Ascending aorta (tissue), 2 donors: ENCODE measurements at places on chromosomes 6 and 20.

GRCh38 chr6:133680994-133681393, 207.9 kb upstream of the TCF21 start:
- no peak overlapping the region for H3K4me3 ChIP-seq
- H3K4me1 ChIP-seq = no peaks in the 10 kb centered on the region
- no peaks in the 10 kb centered on the region for H3K36me3 ChIP-seq
- DNase-seq = no peak
- H3K27ac ChIP-seq = no peak overlapping the region

- H3K36me3 ChIP-seq = no peaks in the 10 kb centered on the region
- no peaks in the 10 kb centered on the region for H3K4me1 ChIP-seq
- H3K4me3 ChIP-seq = no peak overlapping the region
- H3K27ac ChIP-seq = no peak overlapping the region
- peak; percentile 44 for DNase-seq
Observed at GRCh38 chr20:25063981-25064380, 6.0 kb upstream of the ACSS1 start.

DNA sequence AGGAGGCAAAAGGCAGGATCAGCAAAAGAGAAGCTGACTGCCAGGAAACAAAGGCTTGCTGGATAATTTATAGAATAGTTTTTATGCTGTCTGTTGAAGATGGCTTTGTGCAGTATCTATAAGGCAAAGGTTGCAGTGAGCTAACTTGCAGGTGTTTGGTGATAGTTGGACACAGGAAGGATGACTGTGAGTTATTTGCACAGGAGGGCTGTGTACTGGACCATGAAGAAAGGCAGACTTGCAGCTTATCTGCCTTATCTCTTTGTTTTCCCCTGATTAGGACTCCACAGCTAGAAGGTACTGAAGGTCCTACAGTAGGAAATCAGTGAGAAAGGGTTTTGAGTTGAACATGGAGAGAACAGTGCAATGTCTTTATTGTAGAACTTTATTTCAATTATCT, 2.1 kb downstream of the BTN1A1 start:
- H3K36me3 ChIP-seq = no peaks in the 10 kb centered on the region
- peak overlapping the region; percentile 45 for H3K4me3 ChIP-seq
- no peaks in the 10 kb centered on the region for H3K4me1 ChIP-seq
- H3K27ac ChIP-seq = no peak overlapping the region
- H3K27me3 ChIP-seq = no peaks in the 10 kb centered on the region
- DNase-seq = no peak

DNA sequence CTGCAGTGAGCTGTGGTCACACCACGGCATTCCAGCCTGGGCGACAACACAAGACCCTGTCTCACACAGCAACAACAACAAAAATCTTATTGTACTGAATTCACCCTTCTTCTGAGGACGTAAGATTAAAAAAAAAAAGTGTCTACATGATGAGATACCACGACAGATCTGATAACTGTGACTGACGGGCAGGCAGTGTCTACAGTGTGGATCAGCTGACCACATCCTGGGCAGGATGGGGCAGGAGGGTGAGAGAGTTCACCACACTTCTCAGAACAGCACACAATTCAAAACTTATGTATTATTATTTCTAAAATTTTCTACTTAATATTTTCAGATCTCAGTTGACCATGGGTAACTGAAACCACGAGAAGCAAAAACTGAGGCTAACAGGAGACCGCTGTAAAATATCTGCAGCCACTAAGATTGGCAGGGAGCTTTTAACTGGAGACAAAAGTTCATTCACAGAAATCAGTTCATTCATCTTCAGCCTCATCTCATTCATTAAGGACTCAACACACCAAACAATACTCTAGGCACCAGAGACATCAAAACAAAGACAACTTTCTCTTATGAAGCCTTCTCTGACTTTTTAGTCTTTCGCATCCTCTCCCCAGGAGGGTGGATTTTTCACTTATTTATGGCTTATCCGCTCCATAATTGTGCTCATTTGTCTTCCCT, 15.7 kb upstream of the NHSL1 start:
- H3K27ac ChIP-seq = no peak overlapping the region
- H3K36me3 ChIP-seq = no peaks in the 10 kb centered on the region

GRCh38 chr6:146388736-146389364, 154.8 kb upstream of the RAB32 start:
- DNase-seq = no peak
- H3K27ac ChIP-seq = no peak overlapping the region
- H3K36me3 ChIP-seq = no peaks in the 10 kb centered on the region

DNA sequence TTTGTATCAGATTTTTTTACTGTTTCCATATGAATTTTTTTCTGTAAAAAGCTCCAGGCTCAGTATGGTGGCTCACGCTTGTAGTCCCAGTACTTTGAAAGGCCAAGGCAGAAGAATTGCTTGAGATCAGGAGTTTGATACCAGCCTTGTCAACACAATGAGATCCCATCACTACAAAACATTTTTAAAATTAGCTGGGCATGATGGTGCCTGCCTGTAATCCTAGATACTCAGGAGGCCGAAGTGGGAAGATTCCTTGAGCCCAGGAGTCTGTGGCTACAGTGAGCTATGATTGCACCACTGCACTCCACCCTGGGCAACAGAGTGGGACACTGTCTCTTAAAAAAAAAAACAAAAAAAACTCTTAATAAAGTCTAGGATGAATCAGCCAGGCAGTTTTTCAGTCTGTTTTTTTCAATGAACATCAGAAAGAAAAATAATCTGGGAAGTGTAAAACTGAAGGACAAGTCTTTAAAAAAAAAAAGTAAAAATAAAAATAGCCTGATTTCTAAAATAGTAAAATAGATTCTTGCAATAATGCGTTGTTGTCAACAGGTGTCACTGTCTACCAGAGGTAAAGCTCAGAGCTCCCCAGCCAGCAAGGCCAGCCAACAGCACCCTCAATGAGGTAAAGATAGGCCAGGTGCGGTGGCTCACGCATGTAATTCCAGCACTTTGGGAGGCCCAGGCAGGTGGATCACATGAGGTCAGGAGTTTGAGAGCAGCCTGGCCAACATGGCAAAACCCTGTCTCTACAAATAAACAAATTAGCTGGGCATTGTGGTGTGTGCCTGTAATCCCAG, 9.3 kb upstream of the ATG5 start:
- no peaks in the 10 kb centered on the region for H3K27me3 ChIP-seq
- no peaks in the 10 kb centered on the region for H3K36me3 ChIP-seq
- no peak overlapping the region for H3K4me3 ChIP-seq
- H3K4me1 ChIP-seq = no peaks in the 10 kb centered on the region

DNA sequence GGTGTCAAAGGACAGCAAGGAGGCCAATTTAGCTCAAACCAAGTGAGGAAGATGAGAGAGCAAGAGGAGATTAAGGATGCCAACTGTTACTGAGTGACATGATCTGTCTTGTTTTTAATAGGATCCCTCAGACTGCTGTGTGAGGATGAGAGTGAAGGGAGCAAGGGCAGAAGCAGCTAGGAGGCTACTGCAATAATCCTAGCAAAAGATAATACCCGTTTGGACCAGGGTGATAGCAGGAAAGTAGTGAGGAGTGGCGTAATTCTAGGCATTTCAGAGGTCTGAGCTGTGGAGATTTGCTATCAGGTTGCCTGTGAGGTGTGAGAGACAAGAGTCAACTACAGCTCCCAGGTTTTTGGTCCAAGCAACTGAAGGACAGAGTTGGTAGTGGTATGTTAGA, 14.7 kb downstream of the UBE2V1 start:
- no peak overlapping the region for H3K4me3 ChIP-seq
- H3K27ac ChIP-seq = no peak overlapping the region
- peak; percentile 13 for DNase-seq
- H3K36me3 ChIP-seq = peaks cover 30% of the 10 kb centered on the region
- H3K4me1 ChIP-seq = peaks cover 2% of the 10 kb centered on the region

GRCh38 chr6:39041072-39041471, 7.5 kb upstream of the GLP1R start:
- H3K4me3 ChIP-seq = no peak overlapping the region
- H3K4me1 ChIP-seq = no peaks in the 10 kb centered on the region
- H3K27me3 ChIP-seq = no peaks in the 10 kb centered on the region
- no peaks in the 10 kb centered on the region for H3K36me3 ChIP-seq
- no peak overlapping the region for H3K27ac ChIP-seq
- DNase-seq = no peak

DNA sequence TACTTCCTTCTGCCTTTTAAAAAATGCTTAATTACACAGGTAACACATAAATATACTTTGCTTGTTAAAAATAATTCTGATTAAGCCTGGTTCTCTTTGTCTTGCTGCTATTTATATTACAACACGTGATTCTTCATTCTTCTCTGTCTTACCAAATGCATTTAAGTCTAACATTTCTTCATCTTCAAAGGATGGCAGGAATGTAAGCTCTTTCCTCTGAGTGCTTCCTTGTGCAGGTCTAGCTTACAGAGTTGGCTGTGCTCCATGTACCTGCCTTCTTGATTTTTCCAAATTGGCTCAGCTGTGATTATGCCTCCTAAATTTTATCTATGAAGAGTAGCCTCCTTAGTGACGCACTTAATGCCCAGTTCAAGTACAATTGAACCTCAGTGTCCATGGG, 44.4 kb downstream of the RNF144B start:
- H3K36me3 ChIP-seq = no peaks in the 10 kb centered on the region
- no peak for DNase-seq
- H3K27ac ChIP-seq = no peak overlapping the region
- H3K4me3 ChIP-seq = no peak overlapping the region
- H3K27me3 ChIP-seq = no peaks in the 10 kb centered on the region

DNA sequence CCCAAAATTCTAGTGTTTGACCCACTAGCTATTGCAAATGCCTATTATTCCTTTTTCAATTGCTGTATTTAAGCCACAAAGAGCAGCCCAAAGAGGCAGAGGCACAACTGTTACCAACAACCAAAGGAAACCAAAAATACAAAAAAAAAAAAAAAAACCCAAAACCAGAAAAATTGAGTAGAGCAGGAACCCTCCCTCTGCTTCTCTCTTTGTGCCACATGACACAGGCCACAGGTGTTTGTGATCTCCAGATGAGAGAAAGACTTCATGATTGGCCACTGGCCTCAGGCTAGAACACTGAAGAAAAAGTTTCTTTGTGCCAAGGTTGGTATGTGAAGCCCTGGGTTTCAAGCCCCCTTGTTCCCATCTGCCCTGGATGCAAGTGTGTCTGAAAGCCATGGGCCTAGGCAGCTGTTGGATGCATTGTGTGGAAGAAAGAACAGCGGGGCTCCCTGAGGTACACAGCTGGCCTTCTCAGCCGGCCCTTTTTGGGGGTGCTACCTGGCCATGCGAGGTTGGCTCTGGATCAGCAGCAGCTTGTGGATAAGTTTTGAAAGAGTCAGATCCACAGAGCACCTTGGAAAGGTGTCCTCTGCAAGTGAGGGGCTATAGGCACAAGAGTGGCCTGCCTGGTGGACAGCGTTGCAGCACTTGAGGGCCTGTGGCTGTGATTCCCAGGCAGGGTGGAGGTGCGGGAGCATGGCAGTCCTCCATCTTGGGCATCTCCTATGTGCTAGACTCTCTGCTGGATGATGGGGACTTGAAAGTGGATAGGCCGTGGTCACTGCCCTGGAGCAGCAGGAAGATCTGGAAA, 204.5 kb downstream of the ZDHHC14 start:
- no peaks in the 10 kb centered on the region for H3K36me3 ChIP-seq
- H3K4me3 ChIP-seq = no peak overlapping the region
- H3K4me1 ChIP-seq = no peaks in the 10 kb centered on the region
- no peak overlapping the region for H3K27ac ChIP-seq
- H3K27me3 ChIP-seq = no peaks in the 10 kb centered on the region

DNA sequence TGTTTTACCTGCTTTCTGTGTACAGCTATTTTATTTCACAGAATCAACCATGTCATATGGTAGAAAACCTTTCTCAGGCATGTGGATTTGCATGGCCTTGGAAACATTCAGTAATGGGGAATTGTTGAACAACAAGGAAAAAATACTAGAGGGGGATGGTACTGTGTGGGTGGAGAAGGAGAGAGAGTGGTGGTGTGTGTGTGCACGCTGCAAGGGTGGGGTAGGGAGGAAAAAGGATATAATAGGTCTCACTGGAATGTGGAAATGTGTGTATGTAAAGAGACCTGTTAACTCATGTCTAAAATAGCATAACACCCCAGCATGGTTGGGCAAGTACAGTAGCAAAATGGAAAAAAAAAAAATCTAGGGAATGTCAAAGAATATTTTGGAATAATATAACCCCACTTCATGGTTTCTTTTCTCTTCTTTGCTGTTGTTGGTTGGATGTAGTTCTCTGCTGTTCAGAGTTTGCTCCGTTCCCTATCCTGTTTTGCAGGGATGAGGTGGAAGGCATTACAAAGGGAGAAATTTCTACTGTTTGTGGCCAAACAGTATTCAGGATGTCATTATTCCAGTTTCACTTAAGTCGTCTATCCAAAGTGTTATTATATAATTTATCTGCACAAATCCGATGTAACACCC, 93.9 kb upstream of the CITED2 start:
- H3K36me3 ChIP-seq = no peaks in the 10 kb centered on the region
- H3K4me1 ChIP-seq = peaks cover under 1% of the 10 kb centered on the region
- H3K27me3 ChIP-seq = no peaks in the 10 kb centered on the region
- no peak overlapping the region for H3K4me3 ChIP-seq
- no peak for DNase-seq

DNA sequence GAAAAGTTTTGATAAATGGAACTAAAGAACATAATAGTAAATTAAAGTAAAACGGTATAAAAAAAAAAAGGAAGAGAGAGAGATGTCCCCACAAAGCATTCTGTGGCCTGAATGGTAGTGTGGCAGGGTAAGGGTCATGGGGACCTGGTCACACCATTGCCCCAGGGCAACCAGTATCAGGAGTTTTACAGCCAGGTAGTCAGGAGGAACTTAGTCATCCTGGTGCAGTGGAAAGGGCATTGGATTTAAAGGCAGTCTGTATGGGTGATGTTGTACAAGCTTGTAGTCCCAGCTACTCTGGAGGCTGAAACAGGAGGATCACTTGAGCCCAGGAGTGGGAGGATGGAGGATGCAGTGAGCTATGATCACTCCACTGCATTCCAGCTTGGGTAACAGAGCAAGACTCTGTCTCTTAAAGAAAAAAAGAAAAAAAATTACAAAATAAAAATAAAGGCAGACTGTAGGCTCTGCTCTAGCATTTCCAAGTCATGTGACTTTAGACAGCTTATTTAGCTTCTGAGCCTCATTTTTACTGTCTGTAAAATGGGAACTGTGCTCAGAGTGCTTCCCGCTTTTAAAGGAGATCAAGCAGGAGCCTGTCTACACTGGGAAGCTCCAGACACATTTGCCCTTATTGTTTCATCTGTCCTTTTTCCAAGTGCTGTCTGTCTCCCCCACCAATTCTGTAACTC, 112.8 kb upstream of the ARMC2 start:
- no peak for DNase-seq
- H3K27ac ChIP-seq = no peak overlapping the region
- no peaks in the 10 kb centered on the region for H3K27me3 ChIP-seq
- H3K4me3 ChIP-seq = no peak overlapping the region

GRCh38 chr6:117432273-117432672, 6.5 kb upstream of the ROS1 start:
- H3K4me1 ChIP-seq = no peaks in the 10 kb centered on the region
- H3K4me3 ChIP-seq = no peak overlapping the region

- DNase-seq = no peak
- H3K4me3 ChIP-seq = no peak overlapping the region
- H3K4me1 ChIP-seq = no peaks in the 10 kb centered on the region
- H3K27ac ChIP-seq = no peak overlapping the region
- H3K36me3 ChIP-seq = no peaks in the 10 kb centered on the region
- H3K27me3 ChIP-seq = no peaks in the 10 kb centered on the region
Observed at GRCh38 chr20:891058-891705, 25.0 kb downstream of the ANGPT4 start.
